ENCODE measurements at places on chromosomes 13 and 19.
A peak's percentile ranks its signal among the peaks of the same experiment; 100 is the strongest.

DNA sequence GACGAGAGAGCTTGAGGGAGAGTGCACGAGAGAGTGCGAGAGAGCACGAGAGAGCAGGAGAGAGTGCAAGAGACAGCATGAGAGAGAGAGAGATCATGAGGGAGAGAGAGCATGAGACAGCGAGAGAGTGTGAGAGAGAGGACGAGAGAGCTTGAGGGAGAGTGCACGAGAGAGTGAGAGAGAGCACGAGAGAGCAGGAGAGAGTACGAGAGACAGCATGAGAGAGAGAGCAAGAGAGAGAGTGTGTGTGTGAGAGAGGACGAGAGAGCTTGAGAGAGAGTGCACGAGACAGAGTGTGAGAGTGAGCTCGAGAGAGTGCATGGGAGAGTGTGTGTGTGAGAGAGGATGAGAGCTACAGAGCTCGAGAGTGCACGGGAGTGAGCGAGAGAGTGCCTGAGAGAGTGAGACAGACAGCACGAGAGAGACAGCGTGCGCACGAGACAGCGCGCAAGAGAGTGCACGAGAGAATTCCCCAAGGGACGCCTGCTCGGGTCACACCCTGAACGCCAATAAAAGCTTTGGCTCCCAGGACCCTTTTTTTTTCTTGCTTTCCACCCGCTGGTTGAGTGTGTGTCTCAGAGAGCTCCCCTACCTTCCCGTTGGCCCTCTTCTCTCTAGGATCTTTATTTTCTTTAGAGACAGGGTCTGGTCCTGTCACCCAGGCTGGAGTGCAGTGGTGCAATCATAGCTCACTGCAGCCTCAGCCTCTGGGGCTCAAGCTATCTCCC is 3.7 kb downstream of the CD70 start:
- H3K4me1 ChIP-seq = peaks cover 6% of the 10 kb centered on the region
- H3K4me3 ChIP-seq = no peak overlapping the region
- peak overlapping the region; percentile 71 for H3K27ac ChIP-seq
- no peaks in the 10 kb centered on the region for H3K27me3 ChIP-seq
- H3K36me3 ChIP-seq = no peaks in the 10 kb centered on the region

DNA sequence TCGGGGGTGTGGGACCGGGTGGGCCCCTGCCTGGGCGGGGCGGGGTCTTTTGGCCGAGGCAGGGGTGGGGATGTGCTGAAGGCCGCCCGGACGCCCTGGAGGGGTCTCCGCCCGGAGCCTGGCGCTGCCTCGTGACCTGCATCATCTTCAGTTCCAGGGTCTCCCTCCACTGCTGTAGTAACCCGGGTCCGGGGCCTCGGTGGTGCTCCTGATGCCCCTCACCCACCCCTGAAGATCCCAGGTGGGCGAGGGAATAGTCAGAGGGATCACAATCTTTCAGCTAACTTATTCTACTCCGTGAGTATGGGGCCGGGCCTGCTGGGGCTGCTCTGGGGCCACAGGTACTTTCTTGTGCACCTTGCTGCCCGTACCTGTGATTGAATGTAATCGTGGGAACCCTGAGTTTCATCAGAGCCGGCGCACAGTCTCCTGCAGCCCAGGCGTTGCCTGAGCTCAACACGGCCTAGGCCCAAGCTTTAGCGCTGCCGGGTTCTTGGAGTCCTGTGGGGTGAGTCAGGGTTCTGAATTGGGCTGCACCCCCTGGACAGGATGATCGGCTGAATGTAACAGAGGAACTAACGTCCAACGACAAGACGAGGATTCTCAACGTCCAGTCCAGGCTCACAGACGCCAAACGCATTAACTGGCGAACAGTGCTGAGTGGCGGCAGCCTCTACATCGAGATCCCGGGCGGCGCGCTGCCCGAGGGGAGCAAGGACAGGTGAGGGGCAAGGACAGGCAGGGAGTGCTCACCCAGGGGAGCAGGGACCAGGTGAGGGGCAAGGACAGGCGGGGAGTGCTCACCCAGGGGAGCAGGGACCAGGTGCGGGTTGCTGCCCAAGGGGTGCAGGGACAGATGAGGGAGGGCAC is 10.5 kb downstream of the PEAK3 start:
- H3K4me3 ChIP-seq = peak overlapping the region; percentile 89
- peaks cover 15% of the 10 kb centered on the region for H3K4me1 ChIP-seq
- peak overlapping the region; percentile 74 for H3K27ac ChIP-seq
- DNase-seq = no peak
- H3K27me3 ChIP-seq = no peaks in the 10 kb centered on the region

GRCh38 chr19:17460372-17461230 is at the start of gene NXNL1:
NXNL1 (minus strand) TSS chr19:17460926; CDS start chr19:17460869, 57 bp downstream.
- no peaks in the 10 kb centered on the region for H3K4me1 ChIP-seq
- no peak for DNase-seq
- H3K27ac ChIP-seq = no peak within 1 kb of the TSS
- H3K4me3 ChIP-seq = no peak within 1 kb of the TSS
- H3K36me3 ChIP-seq = no peaks in the 10 kb centered on the region

GRCh38 chr13:40409278-40409677 is 257.2 kb downstream of the FOXO1 start:
- H3K4me3 ChIP-seq = no peak overlapping the region
- H3K27me3 ChIP-seq = no peaks in the 10 kb centered on the region
- H3K4me1 ChIP-seq = no peaks in the 10 kb centered on the region
- no peaks in the 10 kb centered on the region for H3K36me3 ChIP-seq

DNA sequence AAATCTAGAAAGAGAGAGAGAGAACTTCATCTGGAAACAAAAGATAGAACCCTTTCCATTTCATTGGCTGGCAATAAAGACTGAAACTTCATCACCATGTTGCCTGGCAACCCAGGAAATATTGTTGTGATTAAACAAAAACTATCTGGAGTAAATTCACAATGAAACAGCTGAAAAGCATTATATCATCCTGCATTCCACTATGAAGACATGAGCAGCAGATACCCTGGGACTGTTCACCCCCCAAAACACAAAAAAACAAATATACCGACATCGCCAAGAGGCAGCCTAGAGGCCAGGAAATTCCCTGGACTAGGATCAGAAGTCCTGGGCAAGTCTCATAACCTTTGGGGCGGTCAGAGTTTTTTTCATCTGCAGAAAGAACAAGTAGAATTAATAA is 158.3 kb downstream of the FOXO1 start:
- no peaks in the 10 kb centered on the region for H3K27me3 ChIP-seq
- no peak overlapping the region for H3K4me3 ChIP-seq
- no peak overlapping the region for H3K27ac ChIP-seq
- no peaks in the 10 kb centered on the region for H3K36me3 ChIP-seq
- no peak for DNase-seq

- no peak for DNase-seq
- H3K36me3 ChIP-seq = no peaks in the 10 kb centered on the region
- H3K4me1 ChIP-seq = no peaks in the 10 kb centered on the region
- no peak overlapping the region for H3K27ac ChIP-seq
These were observed 32.2 kb upstream of the FBL start for GRCh38 chr19:39878398-39878797.

DNA sequence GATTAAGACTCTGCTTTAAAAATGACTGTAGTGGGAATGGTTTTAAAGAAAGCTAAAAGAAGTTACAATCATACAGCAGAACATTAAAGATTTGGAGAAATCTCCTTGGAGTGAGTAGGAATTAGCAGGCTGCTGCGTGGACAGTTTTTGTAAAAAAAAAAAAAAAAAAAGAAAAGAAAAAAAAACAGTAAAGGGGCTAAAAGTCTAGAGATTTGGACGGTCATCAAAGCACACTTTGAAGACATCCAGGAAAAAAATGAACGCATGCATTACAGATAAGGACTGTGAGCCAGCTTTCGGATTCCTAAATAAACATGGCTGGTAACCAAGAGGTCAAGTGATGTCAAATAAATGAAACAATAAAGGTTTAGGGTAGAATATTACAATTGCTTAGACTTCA is 1700.6 kb downstream of the PCDH9 start:
- H3K27me3 ChIP-seq = no peaks in the 10 kb centered on the region
- no peak for DNase-seq
- no peak overlapping the region for H3K4me3 ChIP-seq
- no peaks in the 10 kb centered on the region for H3K4me1 ChIP-seq
- no peak overlapping the region for H3K27ac ChIP-seq

GRCh38 chr13:70969321-70969720 is 861.1 kb upstream of the KLHL1 start:
- H3K27me3 ChIP-seq = no peaks in the 10 kb centered on the region
- H3K36me3 ChIP-seq = no peaks in the 10 kb centered on the region
- DNase-seq = no peak

- no peak for DNase-seq
- no peak overlapping the region for H3K27ac ChIP-seq
- no peaks in the 10 kb centered on the region for H3K4me1 ChIP-seq
- H3K36me3 ChIP-seq = no peaks in the 10 kb centered on the region
- no peaks in the 10 kb centered on the region for H3K27me3 ChIP-seq
- no peak overlapping the region for H3K4me3 ChIP-seq
These were observed 403.0 kb downstream of the LMO7 start for GRCh38 chr13:76038920-76039716.

DNA sequence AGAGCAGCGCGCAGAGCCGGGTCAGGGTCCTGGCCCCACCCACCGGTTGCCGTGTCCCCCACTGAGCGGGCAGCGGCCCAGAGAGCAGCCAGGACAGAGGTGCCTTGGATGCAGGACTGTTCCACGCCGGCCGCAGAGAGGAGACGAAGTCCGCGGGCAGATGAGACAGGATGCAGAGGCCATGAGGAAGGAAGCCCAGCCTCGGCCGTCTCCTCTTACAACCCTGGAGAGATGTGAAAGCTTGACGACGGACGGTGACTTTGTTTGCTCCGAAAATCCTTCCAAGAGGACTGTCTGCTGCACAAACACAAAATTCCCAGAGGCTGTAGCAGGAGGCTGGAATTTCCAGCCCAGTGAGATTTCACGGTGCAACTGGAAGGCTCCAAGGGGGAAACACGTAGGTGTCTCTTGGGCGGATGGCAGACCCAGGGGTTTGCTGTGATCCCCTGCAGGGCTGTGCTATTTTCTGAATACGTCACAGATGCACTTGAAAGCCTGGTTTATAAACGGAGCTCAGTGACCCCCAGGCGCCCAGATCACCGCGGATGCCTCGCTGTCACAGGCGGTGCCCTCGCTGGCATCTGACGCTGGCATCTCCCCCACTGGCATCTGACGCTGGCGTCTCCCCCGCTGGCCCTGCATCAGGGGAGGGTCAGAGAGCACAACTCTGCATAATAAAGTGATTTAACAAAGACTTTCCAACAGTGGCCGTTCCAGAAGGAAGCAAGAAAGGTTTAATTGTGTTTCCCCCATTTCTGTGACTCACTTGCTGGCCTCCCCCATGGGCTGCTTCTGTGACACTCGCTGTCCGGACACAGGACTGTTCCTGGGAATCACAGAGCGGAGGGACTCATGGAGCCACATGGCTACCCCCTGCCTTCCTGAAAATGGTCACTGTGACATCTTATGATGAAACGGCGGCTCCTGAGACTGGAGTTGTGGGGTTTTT is 62.0 kb upstream of the C13orf46 start:
- DNase-seq = no peak
- no peaks in the 10 kb centered on the region for H3K27me3 ChIP-seq
- no peak overlapping the region for H3K4me3 ChIP-seq
- H3K27ac ChIP-seq = no peak overlapping the region

DNA sequence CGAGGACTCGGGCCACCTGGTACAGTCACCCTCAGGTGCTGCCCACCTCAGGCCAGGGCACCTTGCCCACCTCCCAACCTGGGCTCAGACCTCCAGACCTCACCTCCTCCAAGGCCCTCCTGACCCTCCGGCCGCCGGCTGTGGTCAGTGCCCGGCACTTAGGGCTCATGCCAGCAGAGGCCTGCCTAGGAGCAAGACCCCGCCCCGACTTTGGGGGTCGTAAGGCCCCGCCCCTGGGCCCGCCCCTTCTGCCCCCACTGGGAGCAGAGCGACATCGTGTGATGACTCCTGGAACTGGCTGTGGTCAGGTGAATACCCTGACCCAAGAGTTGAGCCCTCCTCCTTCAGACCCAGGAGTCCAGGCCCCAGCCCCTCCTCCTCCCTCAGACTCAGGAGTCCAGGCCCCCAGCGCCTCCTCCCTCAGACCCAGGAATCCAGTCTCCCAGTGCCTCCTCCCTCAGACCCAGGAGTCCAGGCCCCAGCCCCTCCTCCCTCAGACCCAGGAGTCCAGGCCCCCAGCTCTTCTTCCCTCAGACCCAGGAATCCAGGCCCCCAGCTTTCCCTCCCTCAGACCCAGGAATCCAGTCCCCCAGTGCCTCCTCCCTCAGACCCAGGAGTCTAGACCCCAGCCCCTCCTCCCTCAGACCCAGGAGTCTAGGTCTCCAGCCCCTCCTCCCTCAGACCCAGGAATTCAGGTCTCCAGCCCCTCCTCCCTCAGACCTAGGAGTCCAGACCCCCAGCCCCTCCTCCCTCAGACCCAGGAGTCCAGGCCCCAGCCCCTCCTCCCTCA is at the start of gene SBK2:
TSS of gene SBK2 (minus strand) at position 183 of the 790 bp plus-strand sequence. CDS start 839 bp downstream, outside the sequence.
- DNase-seq = no peak
- no peak within 1 kb of the TSS for H3K4me3 ChIP-seq

DNA sequence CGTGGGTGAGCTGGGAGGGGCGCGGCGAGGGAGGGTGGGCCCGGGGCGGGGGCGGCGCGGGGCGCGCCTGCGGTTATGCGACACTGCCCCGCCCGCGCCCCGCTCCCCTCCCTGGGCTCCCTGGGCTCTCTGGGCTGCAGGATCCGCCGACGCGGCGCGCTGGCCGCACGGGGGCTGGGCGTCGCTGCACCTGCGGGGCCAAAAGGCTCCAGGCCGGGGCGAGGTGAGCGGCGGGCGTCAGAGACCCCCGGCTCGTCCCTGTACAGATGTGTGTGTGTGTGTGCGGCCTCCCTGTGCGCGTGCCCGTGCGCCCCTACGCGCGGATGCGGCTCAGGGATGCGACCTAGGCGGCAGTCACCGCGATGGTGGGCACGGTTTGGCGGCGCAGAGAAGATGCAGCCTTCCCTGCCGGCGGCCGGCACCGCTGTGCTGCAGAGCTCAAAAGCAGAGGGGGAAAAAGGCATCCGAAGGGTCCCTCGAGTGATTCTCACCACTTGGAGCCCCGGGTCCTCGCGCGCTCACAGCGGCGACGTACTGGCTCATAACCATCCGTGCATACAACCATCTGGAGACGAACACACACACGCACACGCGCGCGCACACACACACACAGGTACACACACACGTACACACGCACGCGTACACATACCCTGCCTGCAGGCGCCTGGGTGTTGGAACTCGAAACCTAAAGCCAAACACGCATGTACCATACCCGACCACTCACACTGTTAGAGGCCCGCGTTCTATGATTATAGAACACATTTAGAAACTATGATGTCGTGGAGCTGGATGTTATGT is 709 bp downstream of the ATP8A2 start:
- DNase-seq = no peak
- H3K27me3 ChIP-seq = no peaks in the 10 kb centered on the region
- no peaks in the 10 kb centered on the region for H3K36me3 ChIP-seq
- H3K4me1 ChIP-seq = no peaks in the 10 kb centered on the region
- no peak overlapping the region for H3K4me3 ChIP-seq
